Nasal cavity respiratory epithelium epithelial cell of viscerocranial mucosa (primary cell): ENCODE measurements at places on chromosomes 2 and 18. TPM values are rescaled to one million over a fixed set of nuclear protein-coding genes. Genes with fewer than 3 reads are reported as not detected.

REEP1 gene
- under 0.01 TPM in 1 of 2 replicates, not detected in the other for total RNA-seq

PNO1 gene
- total RNA-seq = 29.0 and 31.2 TPM in 2 replicates

KYNU gene
- 11.6 and 61.0 TPM in 2 replicates for total RNA-seq

SGO2 gene
- total RNA-seq = 0.68 and 1.3 TPM in 2 replicates

BOLL gene
- total RNA-seq = not detected in 2 replicates

RNF144A gene
- 0.68 and 1.1 TPM in 2 replicates for total RNA-seq

DUSP19 gene
- total RNA-seq = 0.34 and 1.1 TPM in 2 replicates

DSG3 gene
- 612 and 765 TPM in 2 replicates for total RNA-seq

CDCA7 gene
- total RNA-seq = 2.9 and 3.8 TPM in 2 replicates

MEP1B gene
- total RNA-seq = under 0.01 TPM in 1 of 2 replicates, not detected in the other

MATN3 gene
- total RNA-seq = 0.34 and 1.00 TPM in 2 replicates

LBX2 gene
- 0.68 and 1.00 TPM in 2 replicates for total RNA-seq

UGT1A10 gene
- 1.2 TPM in 1 of 2 replicates, not detected in the other for total RNA-seq

ASXL3 gene
- under 0.01 and 0.14 TPM in 2 replicates for total RNA-seq

GPR39 gene
- total RNA-seq = 2.7 and 8.8 TPM in 2 replicates
